ENCODE measurements at places on chromosomes 7 and 10.

DNA sequence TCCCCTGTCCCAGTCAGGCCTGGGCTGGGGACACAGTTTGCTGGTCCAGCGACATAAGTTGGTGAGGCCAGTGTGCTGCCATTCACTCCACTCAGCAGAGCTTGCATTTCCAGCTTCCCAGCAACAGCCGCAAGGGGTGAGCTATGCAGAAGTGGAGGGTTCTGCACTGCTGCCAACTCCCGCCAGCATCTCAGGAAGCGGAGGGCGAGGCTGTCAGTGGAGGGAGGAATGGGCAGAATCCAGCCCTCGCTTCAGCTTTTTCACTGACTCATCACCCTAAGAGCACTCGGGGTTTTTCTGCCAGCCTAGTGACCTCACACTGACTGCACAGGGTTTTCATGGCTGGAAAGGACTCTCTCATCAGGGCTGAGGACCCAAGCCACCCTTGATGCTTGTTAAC, 625.1 kb upstream of the MKI67 start:
- DNase-seq, result no peak

DNA sequence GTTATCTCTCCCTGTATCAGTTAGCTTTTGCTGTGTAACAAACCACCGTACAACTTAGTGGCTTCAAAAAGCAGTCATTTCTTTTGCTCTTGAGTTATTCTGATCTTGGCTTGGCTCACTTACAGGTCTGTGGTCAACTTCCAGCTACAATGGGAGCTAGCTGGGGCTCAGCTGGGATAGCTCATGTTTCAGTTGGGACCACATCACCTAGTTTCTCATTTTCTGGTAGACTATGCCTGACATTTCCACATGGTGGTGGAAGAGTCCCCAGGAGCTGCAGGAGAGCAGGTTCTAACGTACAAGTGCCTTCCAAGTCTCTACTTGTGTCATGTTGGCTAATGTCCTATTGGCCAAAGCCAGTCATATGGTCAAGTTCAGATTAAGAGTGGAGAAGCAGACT, 25.8 kb upstream of the PIP4K2A start:
- no peak for DNase-seq

DNA sequence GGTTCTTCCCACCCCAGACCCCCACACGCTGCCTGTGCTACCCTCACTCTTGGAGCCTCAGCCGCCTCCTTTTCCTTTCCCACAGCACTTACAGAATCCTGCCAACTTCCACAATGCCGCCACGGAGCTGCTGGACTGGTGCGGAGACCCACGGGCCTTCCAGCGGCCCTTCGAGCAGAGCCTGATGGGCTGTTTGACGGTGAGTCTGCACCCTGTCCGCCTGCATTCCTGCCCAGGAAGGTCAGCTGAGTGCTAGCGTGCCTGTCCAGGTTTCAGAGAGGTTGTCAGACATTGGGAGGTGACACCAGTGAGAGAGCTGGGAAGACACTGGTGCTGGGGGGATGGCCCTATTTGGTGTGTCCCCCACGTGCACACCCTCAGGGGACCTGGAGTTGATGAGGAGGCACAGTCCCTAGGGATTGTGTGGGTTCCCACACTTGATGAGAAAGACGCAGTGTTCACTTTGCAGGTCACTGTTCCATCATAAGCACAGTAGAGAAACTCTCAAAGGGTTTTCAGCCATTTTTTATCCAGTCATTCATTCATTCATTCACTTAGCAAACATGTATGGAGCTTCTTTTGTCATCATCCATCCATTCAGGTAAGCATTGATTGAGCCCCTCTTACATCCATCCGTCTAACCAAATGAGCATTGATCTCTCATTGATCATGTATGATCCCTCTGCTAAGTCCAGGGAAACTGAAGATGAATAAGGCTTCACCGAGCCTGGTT, 138.9 kb upstream of the PPIF start:
- no peak for DNase-seq

DNA sequence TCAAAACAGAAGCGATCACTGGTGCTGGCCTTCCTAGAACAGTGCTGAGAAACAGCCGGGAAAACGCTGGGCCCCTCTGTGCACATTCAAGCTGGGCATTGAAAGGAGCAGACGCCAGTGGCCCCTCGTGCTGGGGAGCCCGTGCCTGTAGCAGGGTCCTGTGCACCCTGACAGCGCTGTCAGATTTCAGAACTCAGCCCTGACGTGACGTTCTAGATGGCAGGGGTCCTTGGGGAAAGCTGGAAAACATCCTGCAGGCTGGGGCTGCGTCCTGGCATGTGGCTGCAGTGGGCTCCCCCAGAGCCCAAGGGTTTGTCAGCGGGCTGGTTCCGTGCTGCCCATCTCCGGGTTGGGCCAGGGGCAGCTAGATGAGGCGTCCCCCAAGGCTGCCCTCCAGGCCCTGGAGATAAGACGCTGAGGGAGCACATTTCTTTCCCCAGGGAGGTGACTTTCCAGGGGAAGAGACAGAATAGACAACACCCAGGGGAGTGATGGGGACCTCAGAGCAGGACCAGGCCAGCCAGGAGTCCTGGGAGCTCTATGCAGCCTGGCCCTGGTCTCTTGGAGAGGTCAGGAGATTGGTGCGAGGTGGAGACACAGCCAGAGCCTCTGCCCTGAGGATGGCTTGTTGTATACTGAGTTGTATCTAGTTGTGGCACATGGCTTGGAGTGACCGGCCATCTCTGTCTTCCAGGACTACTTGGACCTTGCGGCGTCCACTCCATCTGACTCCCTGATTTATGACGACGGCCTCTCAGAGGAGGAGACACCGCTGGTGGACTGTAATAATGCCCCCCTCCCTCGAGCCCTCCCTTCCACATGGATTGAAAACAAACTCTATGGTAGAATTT, 12.1 kb upstream of the CSGALNACT2 start:
- DNase-seq, result no peak

- DNase-seq, result no peak
These were observed 85.3 kb upstream of the CCDC6 start for GRCh38 chr10:59991661-59992060.

DNA sequence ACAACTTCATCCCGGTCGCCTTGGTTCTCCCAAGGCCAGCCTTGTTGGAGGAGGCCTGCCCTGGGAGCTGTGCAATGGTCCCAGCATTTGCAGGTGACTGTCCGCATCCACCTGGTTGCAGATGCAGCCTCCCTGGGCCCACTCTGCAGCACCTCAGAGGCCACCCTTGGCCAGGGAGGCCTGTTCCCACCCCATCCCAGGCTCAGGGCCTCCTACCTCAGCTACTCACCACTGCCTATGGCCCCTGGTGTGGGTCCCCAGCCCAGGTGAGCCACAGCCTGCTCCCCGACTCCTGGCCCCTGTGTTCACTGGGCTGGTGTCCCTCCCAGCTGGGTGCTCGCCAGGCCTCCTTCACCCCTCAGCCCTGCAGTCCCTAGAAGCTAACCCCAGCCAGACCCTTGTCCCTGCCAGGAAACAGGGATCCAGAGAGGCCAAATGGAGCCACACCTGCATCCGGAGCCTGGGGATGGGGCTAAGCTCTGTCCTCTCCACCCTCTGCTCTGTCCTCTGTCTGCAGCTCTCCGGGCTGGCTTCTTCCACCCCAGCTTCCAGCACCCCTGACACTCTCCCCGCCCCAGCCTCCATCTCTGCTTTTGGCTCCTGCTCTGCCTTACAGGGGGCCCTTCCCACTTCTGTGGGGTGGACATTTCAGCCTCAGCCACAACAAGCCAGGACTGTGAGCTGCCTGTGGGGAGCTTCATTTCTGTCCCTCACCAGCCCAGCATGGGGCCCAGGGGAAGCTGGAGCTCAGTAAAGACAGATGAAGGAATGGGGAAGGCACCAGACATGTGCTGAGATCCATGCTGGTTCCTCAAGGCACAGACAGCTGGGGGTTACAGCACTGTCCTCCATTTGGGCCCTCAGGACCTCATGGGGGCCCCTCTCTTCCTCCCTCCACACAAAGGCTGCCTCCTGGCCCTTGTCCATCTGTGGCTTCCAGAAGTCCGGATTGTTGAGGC, 35.6 kb upstream of the ANTXRL start:
- DNase-seq, result no peak

GRCh38 chr10:107477266-107477665, 312.8 kb upstream of the SORCS1 start:
- DNase-seq, result no peak

DNA sequence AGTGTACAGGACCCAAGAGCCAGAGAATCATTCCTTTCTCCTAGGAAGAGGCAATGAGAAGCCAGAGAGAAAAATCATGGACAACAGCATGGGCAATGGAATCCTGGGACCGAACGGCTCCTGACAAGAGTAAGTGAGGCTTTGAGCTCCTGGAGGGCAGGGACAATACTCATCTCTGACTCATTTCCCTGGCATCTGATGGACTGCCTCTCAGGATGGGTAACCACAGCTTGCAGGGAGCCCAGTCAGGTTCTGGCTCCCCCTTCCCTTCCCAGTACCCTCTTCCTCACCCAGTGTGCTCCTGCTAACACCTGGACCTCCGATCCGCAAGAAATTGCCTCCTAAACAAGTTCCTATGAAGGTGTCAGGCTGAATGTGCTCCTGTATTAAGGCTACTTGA, 51.2 kb upstream of the SORCS3 start:
- DNase-seq, result no peak

DNA sequence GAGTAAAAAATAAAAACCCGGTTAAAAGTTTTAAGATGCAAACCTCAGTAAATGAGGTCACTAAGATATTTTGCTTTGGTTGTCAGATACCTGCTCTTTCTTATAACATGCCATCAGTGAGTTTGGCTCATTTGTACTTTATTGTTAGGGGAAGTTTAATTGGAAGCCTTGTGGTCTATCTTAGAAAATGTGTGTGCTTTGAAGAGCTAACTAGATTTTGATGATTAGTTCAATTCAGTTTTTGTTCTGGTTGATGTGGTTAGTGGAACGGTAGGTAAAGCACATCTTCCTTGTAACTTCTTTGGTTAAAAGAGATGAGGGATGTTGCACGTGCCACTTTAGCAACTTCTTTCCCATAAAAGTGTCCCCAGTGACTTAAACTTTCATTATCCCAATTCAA, 353.4 kb upstream of the GALNT17 start:
- no peak for DNase-seq

DNA sequence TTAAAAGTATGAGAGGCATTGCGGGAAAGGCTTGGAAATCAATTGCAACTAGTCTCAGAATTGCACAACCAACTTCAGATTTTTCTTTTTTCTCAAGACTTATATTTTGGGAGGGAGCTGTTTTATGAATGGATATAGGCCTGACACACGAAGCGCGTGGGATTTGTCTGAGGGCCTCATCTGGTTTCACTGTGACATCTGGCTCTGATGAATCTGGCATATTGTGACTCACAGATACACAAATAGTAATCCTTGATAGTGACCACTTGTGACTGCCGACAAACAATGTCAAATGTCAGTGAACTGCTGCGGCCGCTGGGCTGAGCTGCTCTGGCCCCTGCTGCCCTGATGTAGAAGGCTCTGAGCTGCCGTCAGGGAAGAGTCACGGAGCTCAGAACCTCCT, 655.1 kb downstream of the INHBA start:
- DNase-seq, result no peak

- no peak for DNase-seq
These were observed 12.4 kb upstream of the JAZF1 start for GRCh38 chr7:28192786-28193585.

DNA sequence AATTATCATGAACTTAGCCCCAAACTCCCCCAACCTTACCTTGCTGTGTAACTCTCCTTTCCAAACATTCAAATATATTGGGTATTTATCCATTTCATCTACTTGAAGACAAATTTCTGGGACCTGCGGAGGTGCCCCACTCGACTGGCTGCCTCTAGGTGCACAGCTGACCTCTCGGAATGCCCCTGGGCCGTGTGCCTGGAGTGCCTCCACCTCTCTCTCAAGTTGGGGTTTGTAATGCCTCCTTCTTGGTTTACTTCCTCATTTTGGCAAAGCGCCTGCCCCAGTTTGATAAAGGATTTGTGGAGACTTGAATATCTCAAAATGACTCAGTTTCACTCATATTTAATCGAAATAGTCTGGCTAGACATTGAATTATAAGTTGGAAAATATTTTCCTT, 16.6 kb downstream of the ZNF777 start:
- no peak for DNase-seq

DNA sequence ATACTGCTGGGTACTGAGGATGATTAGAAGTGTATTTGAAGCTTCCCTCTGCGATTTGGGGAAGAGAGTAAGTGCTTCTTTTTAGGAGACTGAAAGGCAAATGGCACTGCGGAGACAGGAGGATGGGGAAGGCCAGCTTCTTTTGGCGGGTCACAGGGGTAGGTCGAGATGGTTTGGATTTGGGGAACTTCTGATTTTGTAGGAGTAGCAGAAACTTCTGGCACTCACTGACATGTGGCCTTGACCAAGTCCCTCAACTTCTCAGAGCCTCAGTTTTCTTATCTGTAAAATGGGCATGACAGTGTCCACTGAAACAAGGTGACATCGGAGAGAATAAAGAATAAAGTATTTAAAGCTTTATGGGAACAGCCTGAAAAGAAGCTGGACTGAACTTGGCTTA, 59.8 kb upstream of the WDR11 start:
- DNase-seq, result no peak

DNA sequence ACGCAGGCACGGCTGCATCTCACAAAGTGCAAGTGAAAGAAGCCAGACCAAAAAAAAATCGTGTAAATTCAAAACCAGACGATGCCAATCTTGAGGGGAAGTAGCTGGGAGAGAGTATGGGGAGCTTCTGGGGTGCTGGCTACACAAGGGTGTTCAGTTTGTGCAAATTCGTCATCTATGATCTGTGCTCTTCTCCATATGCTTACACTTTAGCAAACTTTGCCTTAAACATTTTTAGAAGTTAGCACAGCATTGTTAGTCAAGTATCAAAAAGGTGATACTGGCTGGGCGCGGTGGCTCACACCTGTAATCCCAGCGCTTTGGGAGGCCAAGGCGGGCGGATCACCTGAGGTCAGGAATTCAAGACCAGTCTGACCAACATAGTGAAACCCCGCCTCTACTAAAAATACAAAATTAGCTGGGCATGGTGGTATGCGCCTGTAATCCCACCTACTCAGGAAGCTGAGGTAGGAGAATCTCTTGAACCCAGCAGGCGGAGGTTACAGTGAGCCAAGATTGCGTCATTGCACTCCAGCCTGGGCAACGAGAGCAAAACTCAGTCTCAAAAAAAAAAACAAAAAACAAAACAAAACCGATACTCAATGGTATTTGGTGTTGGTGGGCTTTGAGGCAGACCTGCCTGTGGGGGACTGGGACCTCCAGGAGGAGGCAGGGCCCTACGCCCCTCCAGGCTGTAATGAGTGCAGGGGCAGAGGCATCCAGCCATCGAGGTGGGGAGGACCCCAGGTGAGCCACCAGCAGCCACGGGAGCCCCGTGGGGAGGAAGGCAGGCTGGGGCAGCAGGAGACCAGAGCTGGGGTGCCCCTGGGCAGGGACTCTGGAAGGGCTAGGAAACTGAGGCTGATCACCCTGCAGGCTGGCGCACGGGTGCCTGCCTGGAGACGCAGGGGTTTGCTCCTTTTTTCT, 150.0 kb downstream of the PRKAG2 start:
- no peak for DNase-seq

GRCh38 chr10:3919709-3920308, 134.8 kb upstream of the KLF6 start:
- DNase-seq, result no peak

- no peak for DNase-seq
These were observed 81.9 kb downstream of the ABCB5 start for GRCh38 chr7:20697351-20697750.

All from GM18507 (cell line).